ENCODE measurements at places on chromosomes 12 and 14. TPM values are rescaled to one million over a fixed set of nuclear protein-coding genes. Genes with fewer than 3 reads are reported as not detected.

DNA sequence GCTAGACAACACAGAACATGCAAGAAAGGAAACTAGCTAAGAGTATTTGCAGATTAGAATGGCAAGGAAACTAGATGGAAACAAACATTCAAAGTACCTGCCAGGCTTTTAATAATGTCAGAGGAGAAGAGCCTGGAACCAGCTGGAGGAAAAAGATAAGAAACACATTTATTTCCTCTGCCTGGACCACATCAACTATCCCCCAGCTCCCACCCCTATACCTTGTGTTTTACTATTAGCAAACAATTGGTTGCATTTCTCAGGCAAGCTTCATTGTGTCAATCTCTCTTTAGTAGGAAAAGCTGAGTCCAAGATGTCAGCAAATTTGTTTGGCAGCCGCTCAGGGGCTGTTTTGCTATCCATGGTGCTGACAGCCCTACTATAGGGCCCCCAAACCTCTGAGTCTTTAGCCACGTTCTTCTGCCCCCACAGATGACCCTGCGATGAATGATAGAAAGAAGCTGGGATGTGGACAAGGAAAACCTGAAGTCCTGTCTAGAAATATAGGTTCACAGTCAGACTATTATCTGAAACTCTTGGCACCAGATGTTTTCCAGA lies 11.6 kb upstream of the SYNDIG1L start:
- no peak for DNase-seq
- H3K27ac ChIP-seq, result no peak overlapping the region
- no peaks in the 10 kb centered on the region for H3K36me3 ChIP-seq
- H3K27me3 ChIP-seq, result peaks cover 8% of the 10 kb centered on the region

CAPRIN2 gene
- 14.2 TPM for total RNA-seq

DNA sequence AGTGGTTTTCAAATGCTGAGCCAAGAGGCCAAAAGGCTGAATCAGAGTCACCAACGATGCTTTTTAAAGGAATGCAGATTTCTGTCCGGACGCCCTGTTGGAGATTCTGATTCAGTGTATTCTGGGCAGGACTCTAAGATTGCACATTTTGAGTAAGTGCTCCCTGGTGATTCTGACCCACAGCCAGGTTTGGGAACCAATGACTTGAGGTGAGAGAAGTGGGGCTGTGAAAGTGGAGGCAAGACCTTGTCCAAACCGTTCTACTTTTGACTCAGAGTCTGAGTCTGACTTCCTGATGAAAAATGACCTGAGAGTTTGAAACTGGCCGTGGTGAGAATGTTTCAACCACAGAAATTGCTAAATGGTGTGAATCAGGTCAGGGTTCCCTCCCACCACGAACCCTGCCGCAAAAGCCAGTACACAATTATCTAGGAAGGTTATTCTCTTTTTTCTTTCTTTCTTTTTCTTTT lies 90.2 kb downstream of the NTN4 start:
- H3K27me3 ChIP-seq, result peaks cover 5% of the 10 kb centered on the region
- DNase-seq, result no peak
- H3K27ac ChIP-seq, result no peak overlapping the region
- no peaks in the 10 kb centered on the region for H3K36me3 ChIP-seq
- H3K4me3 ChIP-seq, result no peak overlapping the region

CNPY2 gene
- 165 TPM for total RNA-seq

DNA sequence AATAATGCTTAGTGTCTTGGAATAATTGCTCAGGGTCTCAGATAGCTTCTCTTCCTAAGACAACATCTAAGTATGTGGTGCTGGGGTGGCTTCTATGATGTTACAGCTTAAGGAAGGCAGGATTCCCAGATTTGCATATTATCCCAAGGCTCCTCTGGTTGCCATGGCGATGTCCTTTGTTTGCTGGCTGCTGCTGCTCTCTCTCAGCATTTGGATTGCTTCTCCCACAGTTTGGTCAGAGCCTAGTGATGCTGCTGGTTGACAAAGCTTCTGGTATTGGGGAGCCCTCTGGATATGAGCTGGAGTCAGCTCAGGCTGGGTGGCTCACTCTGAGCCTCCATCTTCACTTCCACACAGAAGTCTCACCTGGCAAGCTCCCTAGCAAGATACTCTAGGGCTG lies 56.4 kb upstream of the FBXO33 start:
- H3K36me3 ChIP-seq, result no peaks in the 10 kb centered on the region
- no peaks in the 10 kb centered on the region for H3K4me1 ChIP-seq
- DNase-seq, result no peak
- H3K4me3 ChIP-seq, result no peak overlapping the region

DNA sequence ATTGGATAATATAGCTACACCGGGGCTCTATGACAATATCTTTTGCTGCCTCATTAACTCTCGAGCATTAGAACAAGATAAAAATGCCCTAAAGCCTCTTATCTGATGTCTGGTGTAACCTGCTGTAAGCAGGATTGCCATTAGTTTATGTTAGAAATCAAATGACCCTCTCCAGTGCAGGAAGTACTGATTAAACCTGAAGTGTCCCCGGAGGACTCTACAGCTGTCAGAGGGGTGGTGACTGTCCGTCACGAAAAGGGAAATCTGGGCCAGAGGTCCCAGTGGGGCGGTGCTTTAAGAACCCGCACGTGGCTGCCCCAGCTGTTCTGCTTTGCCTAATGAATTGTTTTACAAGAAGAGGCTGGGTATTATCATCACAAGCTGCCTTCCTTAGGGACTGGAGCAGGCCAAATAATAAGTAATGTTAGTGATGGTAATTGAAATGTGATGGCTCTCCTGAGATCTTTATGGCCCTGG lies 55.7 kb downstream of the LIN52 start:
- no peak for DNase-seq
- H3K36me3 ChIP-seq, result peaks cover 10% of the 10 kb centered on the region
- H3K27me3 ChIP-seq, result no peaks in the 10 kb centered on the region
- peaks cover 18% of the 10 kb centered on the region for H3K4me1 ChIP-seq
- no peak overlapping the region for H3K27ac ChIP-seq
- H3K4me3 ChIP-seq, result no peak overlapping the region

TAS2R50 gene
- 1.0 TPM for total RNA-seq

GRCh38 chr12:128699106-128699505 lies 124.7 kb downstream of the SLC15A4 start:
- no peak overlapping the region for H3K4me3 ChIP-seq
- H3K4me1 ChIP-seq, result no peaks in the 10 kb centered on the region
- H3K27ac ChIP-seq, result no peak overlapping the region
- no peaks in the 10 kb centered on the region for H3K27me3 ChIP-seq
- no peak for DNase-seq

GRCh38 chr14:51386983-51387735 lies 147.1 kb downstream of the TMX1 start:
- H3K27ac ChIP-seq, result no peak overlapping the region
- no peaks in the 10 kb centered on the region for H3K4me1 ChIP-seq
- DNase-seq, result no peak
- H3K36me3 ChIP-seq, result no peaks in the 10 kb centered on the region

DNA sequence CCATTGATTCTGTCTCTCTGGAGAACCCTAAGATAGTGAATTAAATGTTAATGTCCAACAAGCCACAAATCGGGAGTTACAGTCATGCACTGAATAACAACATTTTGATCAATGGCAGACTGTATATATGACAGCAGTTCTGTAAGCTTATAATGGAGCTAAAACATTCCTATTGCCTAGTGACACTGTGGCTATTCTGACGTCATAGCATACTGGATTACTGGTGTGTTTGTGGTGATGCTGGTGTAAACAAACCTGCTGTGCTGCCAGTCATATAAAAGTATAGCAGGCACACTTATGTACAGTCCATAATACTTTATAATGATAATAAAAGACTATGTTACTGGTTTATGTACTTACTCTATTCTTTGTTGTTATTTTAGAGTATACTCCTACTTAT lies 56.7 kb upstream of the BICD1 start:
- H3K4me1 ChIP-seq, result no peaks in the 10 kb centered on the region
- H3K27me3 ChIP-seq, result no peaks in the 10 kb centered on the region
- DNase-seq, result no peak
- H3K36me3 ChIP-seq, result no peaks in the 10 kb centered on the region
- H3K27ac ChIP-seq, result no peak overlapping the region
- H3K4me3 ChIP-seq, result no peak overlapping the region

Data from activated T-helper 2 cell treated with anti-CD3 and anti-CD28 coated beads, Interferon-gamma antibody, Interleukin-2, Interleukin-4, amounts not matched to agents 10 μg/mL and 5 μg/mL and 100 μg/mL, durations not matched to agents 14 hours and 24 hours and 36 hours (primary cell).